GM04503 (cell line): ENCODE measurements at places on chromosomes 6 and 20.
A peak's percentile ranks its signal among the peaks of the same experiment; 100 is the strongest.

DNA sequence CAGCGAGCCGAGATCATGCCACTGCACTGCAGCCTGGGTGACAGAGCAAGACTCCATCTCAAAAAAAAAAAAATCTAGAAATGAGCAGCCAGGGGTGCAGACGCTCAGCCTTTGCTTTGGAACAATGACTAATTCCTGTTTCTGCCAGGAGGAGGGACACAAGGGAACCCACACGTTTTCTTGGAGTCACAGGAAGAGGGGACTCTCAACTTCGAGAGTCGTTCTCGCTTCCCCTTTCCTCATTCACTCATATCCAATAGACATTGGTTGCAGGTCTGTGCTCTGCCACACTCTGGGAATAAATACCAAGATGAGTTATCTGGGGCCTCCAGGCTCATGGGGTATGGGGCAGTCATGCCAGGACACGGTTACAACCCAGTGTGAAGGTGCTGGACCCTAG, 91.5 kb upstream of the RREB1 start:
- DNase-seq, result no peak

DNA sequence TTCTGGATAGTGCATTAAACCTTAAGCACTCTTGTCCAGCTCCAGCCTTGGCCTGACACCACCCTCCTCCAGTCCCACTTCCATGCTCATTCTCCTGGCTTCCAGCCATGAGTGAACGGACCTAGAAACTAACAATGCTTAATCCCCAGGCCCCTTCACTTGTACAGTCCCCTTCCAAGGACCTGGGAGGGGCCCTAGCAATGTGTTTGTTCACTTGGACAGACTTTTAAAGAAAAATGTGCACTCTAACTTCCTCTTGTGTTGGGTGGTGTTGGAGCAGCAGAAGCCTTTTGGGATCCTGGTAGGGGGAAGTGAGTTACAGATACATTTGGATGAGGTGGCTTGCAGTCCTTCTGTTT, 48.9 kb upstream of the CCN6 start:
- DNase-seq, result no peak

DNA sequence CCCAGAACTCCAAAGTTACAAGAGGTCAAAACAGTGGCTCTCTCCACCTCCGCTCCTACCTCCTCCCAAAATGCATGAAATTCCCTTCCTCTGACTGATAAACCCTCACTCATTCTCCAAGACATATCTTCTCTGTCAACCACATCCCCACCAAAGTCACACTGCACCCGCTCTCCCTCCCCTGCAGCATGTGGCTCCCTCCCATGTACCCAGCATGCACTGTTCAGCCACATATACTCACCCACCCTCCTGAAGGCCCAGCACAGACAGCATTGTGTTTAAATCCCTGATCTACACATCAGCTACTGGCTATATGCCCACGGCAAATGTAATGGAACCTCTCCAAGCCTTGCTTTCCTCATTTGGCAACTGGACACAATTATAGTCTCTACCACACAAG, 5.5 kb upstream of the POU5F1 start:
- peak; percentile 59 for DNase-seq

GRCh38 chr6:45619211-45619760, 241.6 kb upstream of the SUPT3H start:
- no peak for DNase-seq

DNA sequence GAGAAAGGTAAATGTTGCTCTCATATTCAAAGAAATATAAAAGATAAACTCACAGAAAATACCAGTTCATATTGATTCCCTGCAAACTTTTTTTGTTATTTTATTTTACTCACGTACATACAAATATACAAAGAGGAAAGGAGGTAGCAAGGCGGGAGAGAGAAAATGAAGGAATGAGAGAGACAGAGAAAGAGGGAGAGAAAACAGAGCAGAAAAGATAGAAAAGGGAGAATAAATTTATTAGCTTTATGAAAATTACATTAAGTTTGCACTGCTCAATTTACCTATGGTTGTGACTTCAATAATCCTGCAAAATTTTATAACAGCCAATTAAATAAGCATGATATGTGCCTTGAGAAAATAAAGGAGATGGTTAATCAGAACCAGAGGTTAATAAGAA, 274.7 kb upstream of the CITED2 start:
- DNase-seq, result no peak

DNA sequence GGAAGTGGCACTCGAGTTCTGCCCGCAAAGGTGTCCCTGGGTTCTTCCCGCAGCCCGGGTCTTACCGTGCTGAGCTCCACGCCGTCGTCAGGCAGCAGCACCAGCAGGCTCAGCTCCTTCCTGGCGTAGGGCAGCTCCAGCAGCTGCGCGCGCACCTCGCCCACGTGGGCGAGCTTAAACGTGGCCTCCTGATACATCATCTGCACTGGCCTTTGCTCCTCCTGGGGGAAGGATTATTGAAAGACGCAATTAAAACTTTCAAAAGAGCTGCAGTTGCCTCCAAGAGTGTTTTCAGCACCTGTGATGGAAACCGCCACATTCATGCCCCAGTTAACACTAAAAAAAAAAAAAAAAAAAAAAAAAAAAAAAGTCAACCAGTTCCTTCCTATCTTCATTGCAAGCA, 11.3 kb downstream of the SERPINB9 start:
- DNase-seq, result no peak

DNA sequence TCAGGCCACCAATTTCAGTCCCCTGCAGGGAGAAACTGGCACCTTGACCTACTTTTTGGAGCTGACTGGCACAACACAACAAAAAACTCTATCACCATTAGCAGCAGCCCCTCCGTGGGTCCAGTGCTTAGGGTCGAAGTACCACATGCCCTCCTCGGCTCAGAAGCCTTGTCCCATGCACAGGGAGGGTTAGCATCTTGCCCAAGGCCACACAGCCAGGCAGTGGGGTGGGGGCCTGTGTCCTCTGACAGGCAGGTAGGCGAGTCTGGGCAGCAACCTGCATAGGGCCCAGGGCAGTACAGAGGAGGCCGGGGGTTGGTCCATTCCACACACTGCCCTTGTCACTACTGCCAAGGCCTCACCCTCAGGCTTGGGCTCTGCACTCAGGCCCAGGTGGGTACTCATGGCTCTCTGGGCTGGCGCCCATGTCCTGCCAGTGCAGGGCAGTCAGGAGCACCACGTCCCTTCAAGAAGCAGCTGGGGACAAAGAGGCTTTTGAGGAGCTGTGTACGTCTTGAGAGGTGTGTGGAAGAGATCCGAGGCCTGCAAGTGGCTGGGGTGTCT, 53.6 kb downstream of the PYGB start:
- no peak for DNase-seq

- no peak for DNase-seq
Observed at GRCh38 chr6:134061440-134061839, 9.0 kb upstream of the SLC2A12 start.

GRCh38 chr6:116205281-116205680, 48.6 kb downstream of the TSPYL4 start:
- no peak for DNase-seq

GRCh38 chr6:123804014-123804786, 535 bp downstream of the NKAIN2 start:
- no peak for DNase-seq

GRCh38 chr20:32329817-32330554, 28.1 kb upstream of the ASXL1 start:
- DNase-seq, result no peak

DNA sequence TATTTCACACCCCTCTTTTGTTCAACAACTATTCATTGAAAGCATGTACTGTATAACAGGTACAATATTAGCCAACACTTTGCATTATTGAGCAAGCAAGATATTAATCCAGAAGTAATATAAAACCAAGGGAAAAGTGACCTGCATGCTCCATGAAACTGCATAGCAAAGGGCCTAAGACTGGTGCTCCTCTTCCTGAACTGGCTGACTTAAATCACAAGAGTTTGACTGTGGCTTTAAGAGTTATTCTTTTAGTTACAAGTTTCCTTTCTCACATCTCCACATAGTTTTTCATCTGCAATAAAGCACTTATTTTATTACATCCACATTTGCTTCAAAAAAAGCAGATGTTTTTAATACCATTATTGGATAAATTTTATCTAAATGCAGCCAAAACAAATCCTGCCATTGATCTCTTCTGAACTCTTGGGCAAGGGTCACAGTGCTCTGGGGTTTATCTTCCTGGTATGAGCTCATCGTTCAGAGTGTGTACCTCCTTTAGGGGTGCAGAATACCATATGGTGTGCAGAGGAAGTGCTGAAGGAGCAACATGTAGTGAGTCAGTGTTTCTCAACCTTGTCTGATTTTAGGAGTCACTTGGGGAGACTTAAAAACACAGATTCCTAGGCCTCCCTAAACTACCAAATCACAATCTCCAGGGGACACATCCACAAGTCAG, 1225.9 kb upstream of the MAP3K7 start:
- DNase-seq, result no peak

DNA sequence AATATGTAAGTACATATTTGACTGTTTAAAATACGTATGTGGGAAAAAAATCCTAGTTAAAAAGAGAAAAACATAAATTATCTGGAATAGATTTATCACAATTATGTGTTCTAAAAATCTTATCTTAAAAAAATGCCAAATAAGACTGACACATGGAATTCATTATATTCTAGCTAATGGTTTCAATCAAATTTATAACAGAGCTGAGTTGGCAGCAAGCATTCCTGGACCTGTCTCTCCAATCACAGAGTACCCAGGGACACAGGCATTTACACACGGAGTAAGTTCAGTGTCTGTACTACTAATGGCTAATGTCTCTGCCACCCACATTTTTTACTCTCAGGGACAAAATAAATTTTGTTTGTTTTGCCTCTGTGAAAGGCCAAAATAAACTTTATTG, 122.3 kb downstream of the RPS12 start:
- no peak for DNase-seq

DNA sequence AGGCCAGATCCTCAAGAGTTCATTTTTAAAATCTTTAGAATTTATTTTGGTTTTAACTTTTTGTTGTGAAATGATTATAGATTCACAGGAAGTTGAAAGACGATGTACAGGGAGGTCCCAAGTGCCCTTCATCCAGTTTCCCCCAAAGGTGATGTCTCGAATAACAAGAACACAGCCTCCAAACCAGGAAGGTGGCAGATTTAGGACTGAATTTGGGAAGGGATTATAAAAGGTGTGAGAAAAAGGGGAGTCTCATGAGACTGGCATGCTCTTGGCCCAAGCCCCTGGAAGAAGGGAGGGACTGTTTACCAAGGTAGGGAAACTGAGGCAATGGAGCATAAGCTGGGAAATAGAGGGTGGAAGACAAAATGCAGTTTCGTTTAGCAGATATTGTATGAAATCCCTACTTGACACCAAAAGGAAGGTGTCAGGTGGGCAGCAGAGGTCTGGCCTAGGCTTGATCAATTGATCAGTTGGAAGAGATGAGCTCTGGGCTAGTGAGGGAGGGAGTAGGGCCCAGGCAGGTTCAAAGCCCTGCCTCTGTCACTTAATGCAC, 81.2 kb downstream of the BMP7 start:
- DNase-seq, result no peak

- DNase-seq, result no peak
Observed at GRCh38 chr6:129938249-129939020, 77.3 kb upstream of the TMEM244 start.

GRCh38 chr6:134381959-134382358, 64.0 kb upstream of the SGK1 start:
- DNase-seq, result no peak

GRCh38 chr6:137272403-137272802, 53.2 kb upstream of the IFNGR1 start:
- no peak for DNase-seq

DNA sequence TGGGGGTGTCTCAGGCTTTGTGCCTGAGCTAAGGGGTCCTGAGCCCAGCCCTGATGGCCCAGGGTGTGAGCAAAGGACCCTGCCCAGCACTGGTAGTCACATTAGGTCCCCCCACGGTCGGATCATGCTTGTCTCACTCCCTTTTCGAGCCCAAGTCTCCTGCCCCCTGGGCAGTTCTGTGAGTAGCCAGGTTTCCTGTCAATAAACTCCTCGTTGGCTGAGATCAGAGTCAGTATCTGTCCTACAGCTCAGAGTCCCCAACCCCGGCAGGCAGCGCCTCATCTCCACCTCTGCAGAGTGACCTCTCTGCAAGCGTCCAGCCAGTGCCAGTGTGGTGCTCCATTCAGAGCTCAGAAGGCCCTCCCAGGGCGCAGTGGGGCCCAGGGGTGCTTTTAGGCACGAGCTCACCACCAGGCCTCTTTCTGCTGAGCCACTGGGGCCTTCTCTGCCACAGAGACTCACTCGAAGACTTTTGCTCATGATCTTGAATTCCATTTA, 93.7 kb upstream of the PMEPA1 start:
- DNase-seq, result no peak

DNA sequence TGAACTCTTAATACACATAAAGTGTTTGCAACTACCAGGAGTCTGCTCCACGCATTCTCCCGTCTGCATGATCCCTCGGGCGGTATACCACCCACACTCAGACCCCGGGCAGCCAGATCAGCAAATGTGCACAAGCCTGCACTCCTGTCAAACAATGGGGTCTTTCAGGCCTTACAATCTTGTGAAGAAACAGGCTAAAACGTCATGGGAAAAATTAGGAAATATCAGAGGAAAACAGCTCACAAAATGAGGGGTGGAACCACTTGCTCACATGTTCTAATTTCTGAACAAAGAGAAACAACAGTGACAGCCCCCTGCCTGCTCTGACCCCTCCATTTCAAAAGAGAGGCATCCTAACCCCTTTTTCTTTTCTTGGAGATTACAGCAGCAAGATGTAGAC, 69.4 kb downstream of the BACH2 start:
- no peak for DNase-seq

DNA sequence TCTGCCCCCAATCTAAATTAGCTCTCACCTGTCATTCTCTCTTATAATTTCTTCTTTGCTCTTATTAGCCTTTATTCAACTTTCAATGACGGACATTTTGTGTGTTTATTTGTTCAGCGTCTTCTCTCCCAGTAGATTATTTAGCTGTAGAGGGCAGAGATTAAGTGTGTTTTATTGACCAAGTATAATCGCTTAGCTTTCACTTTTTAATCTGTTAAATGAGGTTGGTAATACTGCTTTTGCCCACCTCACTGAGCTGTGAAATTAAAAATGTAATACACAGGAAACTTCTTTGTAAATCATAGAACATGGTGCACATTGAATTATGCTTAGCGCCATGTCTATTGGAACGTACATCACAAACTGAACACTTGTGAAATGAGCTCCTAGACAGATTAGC, 3.5 kb upstream of the CCN6 start:
- no peak for DNase-seq

GRCh38 chr6:155088856-155089255, 93.7 kb downstream of the TIAM2 start:
- DNase-seq, result no peak

DNA sequence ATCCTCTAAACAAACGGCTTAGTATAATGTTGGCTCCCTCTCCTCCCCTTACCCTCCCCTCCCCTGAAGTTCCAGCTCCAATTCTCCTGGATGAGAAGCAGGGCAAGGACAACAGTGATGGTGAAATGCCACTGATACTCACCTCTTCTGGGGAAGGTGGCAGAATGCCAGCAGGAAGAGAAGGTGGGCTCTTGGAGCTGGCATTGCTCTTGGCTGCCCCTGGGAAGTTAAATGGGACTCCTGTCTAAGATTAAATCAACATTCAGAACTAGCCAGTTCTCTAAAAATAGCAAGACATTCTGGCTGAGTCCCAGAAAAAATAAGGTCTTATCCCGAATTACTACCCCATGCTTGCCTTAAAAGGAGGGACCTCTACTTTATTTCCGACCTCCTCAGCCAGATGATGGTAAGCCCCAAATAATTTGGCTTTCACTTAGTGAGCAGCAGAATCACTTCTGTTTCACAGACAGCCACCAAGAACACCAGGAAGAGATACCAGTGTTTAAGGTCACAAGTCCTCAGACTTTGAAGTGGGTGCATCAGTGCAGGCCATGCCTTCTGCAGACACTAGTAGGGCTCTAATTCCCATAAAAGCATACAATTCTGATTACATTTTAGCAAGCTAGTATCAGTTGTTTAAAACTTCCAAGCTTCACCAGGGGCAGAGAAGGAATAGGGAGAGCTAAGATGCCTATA, 46.0 kb upstream of the IL17A start:
- no peak for DNase-seq
